Posterior vena cava (tissue), 2 donors: ENCODE measurements at places on chromosomes 6 and 20. TPM values are rescaled to one million over a fixed set of nuclear protein-coding genes. Genes with fewer than 3 reads are reported as not detected.
A peak's percentile ranks its signal among the peaks of the same experiment; 100 is the strongest.

The GABRR2 gene
- total RNA-seq: 1.7 TPM

DNA sequence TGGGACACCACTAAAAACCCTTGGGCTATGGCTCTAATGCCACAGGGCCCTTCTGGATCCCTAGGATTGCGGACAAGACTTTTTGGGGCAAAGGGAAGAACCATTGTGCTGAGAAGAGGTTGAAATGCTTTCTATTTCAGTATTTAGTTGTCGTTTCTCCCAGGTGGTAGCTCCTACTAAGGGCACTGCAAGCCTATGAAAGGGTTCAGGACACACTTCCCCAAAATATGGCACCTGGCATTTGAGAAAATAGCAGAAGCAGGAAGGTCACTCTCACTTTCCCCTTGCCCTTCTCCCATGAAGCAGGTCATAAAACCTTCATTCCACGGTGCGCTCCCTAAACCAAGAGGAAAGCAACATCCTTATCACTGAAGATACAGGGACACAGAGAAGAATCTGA is 125.4 kb upstream of the GPR6 start:
- DNase-seq: no peak

- peak; percentile 97 for DNase-seq
Measured at GRCh38 chr20:49747707-49748524, 34.2 kb upstream of the B4GALT5 start.

- no peak for DNase-seq
Measured at GRCh38 chr20:23290761-23291574, 59.6 kb upstream of the NXT1 start.

GRCh38 chr6:166559211-166559610 is 27.3 kb downstream of the RAMACL start:
- no peak for DNase-seq

The TAP2 gene
- total RNA-seq: 23.3 TPM

DNA sequence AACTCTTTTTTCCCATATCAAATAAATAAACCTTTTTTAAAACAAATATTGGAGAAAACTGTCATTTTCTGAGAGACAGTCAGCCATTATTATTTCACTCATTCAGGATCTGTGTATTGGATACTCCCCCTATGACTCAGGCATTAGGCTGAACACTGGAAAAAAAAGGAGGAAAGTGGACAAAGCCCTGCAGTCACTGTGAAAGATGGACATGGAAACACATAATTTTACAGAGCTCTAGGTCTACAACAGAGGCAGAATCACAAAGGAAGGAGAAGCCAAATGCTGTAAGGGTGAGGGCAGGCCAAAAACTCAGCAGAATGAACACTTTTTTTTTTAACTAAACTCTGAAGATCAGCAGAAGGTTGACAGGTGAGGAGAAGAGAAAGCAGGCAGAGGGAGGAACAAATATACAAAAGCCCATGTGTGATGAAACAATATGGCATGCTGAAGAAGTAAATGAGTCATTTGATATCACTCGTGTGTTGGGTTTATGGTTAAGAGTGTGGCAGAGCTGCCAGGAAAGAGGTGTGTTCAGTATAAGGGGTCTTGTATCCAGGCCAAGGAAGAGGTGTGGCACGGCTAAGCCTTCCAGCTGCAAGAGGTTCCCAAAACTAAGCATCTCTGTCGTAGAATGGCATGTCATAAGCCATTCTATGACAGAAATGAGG is 39.1 kb downstream of the EPB41L2 start:
- no peak for DNase-seq

- DNase-seq: no peak
Measured at GRCh38 chr6:14975471-14975817, 270.4 kb upstream of the JARID2 start.

GRCh38 chr6:3418496-3419060 is 38.3 kb downstream of the SLC22A23 start:
- DNase-seq: no peak

DNA sequence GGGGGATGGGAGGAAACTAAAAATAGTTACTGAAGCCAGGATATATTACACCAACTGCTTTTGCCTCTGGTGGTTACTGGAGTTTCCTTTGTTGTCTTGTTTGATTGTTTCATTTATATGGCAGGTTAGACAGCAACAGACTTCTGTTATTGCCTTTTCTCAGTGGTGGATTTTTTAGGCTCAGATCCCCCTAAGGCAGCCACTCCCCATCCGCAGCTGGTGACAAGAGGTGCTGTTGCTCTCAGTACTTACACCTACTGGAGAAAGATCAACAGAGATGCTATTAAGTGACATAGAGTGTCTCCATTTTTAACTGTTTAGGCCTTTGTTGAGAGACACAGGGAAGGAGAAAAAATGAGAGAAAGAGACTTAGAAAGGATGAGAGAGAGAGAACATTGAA is 552.1 kb downstream of the PKHD1 start:
- DNase-seq: no peak

DNA sequence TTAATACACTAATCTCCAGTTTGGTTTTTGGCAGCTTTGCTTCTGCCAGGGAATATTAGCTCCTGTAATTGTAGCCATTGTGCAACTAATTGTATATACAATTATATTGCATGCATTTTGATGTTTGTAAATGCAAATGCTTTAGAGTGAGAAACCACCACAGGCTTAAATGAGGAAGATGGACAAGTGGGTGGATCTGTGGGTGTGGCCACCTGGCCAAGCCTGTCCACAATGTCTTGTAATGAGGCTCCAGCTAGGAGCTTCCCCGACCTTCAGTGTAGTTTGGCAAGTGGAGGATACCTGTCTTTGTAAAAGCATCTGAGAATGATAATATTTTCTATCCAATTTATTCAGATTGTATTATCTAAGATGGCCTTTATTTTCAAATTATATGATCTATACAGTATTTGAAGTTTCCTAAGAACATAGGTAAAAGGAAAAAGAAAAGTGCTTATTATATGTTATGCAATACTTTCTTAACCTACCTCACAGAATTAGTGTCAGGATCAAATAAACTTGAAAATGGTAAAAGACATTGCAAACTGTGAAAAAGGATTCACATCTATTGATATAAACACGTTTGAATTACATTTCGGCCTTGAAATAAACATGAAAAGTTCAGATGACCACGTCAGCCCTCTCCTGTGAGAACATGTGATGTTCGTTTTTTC is 49.3 kb upstream of the ARID1B start:
- no peak for DNase-seq

GRCh38 chr20:6711951-6712649 is 55.4 kb upstream of the BMP2 start:
- no peak for DNase-seq

DNA sequence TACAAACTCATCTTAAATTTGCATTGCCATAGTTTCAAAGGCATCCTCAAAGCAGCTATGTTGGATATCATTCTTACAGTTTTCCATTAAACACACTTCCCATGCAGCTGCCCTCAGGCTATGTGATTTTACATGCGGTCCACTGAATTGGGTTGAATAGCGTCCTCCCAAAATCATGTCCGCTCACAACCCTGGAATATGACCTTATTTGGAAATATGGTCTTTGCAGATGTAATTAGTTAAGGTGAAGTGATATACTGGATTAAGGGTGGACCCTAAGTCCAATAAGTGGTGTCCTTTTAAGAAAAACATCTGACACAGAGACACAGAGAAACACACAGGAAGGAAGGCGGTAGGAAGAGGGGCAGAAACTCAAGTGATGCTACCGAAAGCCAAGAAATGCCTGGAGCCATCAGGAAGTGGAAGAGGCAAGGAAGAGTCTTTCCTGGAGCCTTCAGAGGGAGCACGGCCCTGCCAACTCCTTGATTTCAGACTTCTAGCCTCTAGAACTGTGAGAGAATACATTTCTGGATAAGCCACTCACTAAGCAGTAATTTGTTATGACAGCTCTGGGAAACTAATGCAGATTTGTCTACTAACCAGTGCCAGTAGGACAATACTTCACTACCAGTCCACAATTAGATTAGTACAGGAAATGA is 42.7 kb upstream of the NHSL1 start:
- DNase-seq: no peak

DNA sequence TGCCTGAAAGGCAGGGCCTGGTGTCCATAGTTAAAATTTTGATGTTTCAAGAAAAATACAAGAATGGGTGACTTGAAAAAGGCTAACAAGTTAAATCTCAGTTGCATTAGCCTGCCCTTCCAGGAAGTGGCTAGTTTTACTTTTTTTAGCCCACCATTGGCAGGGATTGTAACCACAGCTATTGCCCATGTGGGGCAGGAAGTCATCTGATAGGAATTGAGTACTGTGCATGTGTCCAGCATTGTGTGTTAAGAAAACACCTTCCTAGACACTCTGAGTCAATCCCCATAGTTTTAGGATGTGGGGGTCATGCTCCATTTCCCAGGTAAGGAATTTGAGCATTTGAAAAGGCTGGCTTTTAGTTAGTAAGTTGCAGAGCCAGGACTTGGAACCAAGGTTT is 26.9 kb downstream of the LYRM2 start:
- no peak for DNase-seq

The CABLES2 gene
- total RNA-seq: 3.4 TPM

The ADGB gene
- not detected for total RNA-seq

The CCN6 gene
- not detected for total RNA-seq

- DNase-seq: no peak
Measured at GRCh38 chr6:100880149-100880852, 828 bp downstream of the ASCC3 start.

- DNase-seq: no peak
Measured at GRCh38 chr6:145022199-145022796, 713.0 kb downstream of the EPM2A start.

DNA sequence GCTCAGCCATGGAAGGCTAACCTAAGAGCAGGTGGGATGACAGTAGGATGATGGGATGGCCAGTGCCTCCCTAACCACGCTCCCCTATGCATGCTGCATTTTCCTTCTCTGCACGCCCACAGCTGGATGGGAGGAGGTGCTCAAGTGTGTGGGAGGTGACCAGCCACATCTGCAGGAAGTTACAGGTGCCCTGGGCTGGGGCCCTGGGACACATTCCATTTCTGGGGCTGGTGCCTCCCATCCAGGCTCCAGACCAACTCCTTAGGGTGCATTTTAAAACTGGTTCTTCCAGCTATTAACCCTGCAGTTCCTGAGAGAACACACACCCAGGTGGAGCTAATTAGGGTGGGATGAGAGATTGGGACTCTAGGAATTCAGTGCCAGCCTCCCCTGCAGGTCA is 135.3 kb upstream of the ARMC2 start:
- no peak for DNase-seq

GRCh38 chr6:110476046-110476849 is at the start of gene SLC22A16:
TSS of gene SLC22A16 (minus strand) at chr6:110476613. CDS start at chr6:110476574, 39 bp downstream.
- DNase-seq: no peak

DNA sequence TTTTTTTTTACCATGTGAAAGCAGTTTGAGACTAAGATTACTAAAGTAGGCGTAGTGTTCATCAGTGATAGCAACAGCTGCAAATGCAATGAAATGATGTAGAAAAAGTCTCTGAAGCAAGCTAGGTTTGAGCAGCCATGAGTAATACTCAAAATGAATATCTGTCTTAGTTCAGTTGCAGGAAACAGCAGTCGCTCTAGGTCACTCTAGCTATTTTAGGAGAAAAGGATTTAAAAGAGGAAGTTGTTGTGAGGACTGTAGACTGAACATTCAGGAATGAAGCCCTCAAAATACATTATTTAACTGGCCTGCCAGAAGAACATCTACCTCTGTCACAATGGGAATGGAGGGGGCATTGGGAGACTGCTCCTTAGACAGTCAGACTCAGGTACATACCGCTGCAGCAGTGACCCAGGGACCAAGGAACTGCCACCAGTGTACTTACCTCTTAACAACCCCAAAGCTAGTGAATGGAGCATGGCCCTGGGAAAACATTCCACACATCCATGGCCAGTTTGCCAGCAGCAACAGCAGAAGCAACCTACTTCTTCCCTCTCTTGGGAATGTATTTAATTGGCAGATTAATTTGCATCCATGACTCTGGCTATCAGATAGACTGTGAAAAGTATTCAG is 243.0 kb upstream of the KHDRBS2 start:
- DNase-seq: no peak

DNA sequence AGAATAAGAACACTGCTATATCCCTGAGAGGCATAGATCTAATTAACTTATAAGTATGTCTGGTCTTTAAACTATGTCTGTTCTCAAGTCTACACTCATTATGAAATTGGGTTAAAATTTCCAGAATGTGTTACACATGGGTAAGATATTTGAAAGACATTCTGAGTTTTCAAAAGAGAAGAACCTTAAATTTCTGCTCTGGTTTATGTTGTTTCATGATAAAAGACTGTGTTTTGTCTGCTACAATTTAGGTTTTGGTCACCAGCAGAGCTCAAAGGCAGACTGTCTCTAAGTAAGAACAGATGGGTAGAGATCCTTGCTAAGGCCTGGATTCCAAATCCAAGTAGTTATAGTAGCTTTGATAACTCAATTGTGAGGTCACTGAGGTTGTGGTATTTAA is 6.0 kb downstream of the STMND1 start:
- DNase-seq: no peak

- no peak for DNase-seq
Measured at GRCh38 chr20:52166150-52166549, 25.4 kb downstream of the ZFP64 start.

The PCSK2 gene
- total RNA-seq: 0.24 TPM

The ADGRF4 gene
- 0.10 TPM for total RNA-seq

DNA sequence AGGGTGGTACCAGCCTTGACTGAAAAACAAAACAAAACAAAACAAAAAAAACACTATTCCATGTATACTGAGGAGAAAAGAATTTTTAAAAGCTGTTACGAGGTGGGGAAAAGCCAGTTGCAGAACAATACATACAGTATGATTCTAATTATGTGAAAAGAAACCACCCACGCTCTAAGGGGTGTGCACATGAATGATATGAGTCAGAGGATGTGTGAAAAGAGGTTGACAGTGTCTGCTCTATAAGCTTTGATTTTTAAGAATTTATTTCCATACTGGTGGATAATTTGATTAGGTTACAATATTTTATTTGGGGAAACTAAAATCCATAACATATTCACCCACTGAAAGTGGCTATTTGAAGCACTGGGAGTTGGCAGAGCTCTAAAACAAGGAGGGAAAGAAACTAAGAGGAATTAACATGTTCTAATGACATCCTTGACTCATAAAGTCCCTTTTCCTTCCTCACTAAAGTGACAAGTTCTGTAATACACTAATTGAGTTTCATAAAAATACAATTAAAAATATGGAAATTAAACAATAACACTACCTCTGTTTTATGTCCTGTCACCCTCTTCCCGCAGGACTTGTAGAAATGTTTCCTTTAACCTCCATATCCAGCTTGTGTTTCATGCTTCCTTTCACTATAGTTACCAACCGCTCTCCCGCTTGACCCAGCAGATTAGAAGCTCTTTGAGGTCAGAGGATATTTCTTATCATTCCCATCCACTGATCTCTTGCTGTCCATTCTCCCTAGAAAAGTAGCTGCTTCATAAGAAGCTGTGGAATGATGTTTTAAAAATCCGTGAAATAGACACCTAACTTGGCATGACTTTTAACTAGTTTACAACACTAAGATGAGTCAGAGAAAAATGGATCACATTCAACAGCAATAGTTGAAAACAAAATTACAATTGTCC is 118.6 kb upstream of the CCDC28A start:
- no peak for DNase-seq

The FERMT1 gene
- total RNA-seq: not detected

The LGSN gene
- not detected for total RNA-seq

The DDX43 gene
- total RNA-seq: 0.43 TPM

DNA sequence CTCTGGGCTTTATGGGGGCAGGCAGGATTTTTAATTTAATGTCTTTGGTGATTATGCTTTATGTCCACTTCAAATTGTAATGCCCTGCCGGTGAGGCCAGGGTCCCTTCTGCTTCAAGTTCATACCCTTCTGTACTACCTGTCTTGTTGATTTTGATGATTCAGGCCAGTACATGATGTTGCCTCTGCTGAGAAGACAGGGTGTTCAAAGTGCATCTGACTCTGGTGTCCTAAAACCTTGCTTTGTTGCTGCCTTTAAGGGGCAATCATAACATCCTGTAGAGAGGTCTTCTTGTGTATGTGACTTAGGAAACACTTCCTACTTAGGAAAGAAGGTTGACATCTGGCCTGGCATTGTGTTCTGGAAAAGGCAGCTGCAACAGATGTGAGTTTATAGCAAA is 113.2 kb downstream of the TMEM170B start:
- DNase-seq: no peak
